ENCODE measurements at places on chromosomes 11 and 22.
A peak's percentile ranks its signal among the peaks of the same experiment; 100 is the strongest.

- DNase-seq = no peak
Measured at GRCh38 chr11:2586793-2587131, 113.0 kb downstream of the KCNQ1OT1 start.

- no peak for DNase-seq
Measured at GRCh38 chr11:33060271-33060670, 20.9 kb downstream of the TCP11L1 start.

- DNase-seq = no peak
Measured at GRCh38 chr22:19850763-19851109, 3.9 kb downstream of the GNB1L start.

- DNase-seq = no peak
Measured at GRCh38 chr11:70359451-70360205, 38.7 kb upstream of the CTTN start.

GRCh38 chr11:70672991-70673653, 274.8 kb downstream of the CTTN start:
- no peak for DNase-seq

DNA sequence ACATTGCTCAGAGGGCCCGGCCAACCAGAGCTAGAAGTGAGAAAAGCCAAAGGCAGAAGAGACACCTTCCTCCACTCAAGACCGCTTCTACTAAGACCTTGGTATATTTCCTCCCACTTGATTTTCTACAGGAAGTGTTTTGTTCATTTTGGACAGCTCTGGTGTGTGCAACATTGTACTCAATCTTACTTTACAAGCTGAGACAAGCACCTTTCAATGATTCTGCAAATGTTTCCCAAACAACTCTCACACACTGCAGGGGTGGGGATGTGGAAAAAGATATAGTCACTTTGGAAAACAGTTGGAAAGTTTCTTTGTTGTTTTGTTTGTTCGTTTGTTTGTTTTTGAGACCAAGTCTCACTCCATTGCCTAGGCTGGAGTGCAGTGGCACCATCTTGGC, 15.7 kb downstream of the MYO18B start:
- no peak for DNase-seq

GRCh38 chr11:46513934-46514342, 79.9 kb downstream of the AMBRA1 start:
- DNase-seq = no peak

- no peak for DNase-seq
Measured at GRCh38 chr11:122599434-122599833, 56.1 kb upstream of the UBASH3B start.

GRCh38 chr11:64826062-64826461, 15.7 kb upstream of the MEN1 start:
- DNase-seq = no peak

GRCh38 chr11:60942970-60943565, 8.9 kb downstream of the SLC15A3 start:
- no peak for DNase-seq

DNA sequence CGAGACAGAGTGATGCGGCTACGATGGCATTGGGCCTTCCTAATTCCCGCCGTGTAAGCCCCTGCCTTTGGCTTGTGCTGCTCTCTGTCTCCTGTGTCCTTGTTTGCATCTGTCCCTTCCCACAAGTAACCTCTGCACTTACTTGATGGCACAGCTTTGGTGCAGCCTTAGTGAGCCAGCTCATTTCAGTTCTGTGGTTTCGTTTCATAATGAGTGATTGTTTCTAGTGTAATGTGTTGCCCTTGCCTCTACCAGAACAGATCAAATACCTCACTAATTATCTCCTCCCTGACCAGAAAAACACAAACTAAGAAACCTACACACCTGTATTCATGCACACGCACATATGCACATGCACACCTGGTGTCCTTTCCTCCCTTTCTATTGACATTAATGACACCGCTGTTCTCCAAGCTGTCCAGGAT, 58.8 kb downstream of the GRK3 start:
- DNase-seq = no peak

DNA sequence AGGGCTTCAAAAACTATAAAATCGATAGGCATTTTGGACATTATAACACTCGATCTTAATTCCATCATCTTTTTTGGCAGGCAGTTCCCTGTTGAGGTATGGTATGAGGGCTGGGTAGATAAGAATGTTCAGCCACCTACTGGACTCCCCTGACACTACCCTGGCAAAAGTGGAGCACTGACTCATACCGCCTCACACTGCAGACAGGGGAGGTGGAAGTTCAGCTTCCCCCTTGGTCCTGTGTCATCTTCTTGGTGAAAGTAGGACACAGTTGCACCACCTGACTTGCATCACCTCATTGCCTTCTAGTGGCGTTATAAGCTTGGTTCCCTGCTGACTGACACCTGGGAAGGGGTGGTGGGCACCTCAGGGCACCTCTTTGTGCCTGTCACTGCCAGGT, 30.4 kb downstream of the PAAF1 start:
- no peak for DNase-seq

GRCh38 chr22:17265649-17266248, 46.5 kb upstream of the ADA2 start:
- DNase-seq = no peak

- DNase-seq = peak; percentile 31
Measured at GRCh38 chr22:30694171-30694639, 469 bp upstream of the OSBP2 start.

DNA sequence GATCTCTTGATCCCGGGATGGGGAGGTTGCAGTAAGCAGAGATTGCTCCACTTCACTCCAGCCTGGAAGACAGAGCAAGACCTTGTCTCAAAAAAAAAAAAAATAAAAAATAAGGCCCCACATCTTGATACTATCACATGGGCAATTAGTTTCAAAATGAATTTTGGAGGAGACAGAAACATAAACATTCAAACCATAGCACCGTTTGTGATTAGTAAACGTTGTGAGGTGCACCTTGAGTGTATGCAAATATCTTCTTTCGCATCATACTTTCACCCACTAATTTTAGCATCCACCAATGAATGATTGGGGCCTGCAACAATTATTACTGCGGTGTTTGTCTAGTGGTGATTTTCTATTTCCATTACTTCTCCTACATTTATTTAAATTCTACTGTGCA, 11.0 kb upstream of the SPDYC start:
- no peak for DNase-seq

DNA sequence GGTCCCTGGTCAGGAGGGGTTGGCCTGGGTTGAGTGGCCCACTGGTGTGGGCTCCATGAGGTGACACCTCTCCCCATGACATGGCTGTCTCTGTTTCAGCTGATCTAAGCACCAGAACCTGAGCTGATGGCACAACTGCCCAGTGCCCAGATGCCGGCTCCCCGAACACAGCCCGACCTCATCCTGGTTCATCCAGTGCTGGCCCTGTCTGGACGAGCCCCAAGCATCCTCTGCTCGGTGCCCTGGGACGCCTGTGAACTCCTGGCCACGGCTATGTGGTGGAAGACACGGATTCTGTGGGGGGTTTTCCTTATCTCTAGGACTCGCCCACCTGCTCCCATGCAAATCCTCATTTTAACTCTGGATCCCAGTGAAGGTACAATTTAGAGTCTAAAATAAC, 389.2 kb downstream of the SHANK2 start:
- DNase-seq = no peak

DNA sequence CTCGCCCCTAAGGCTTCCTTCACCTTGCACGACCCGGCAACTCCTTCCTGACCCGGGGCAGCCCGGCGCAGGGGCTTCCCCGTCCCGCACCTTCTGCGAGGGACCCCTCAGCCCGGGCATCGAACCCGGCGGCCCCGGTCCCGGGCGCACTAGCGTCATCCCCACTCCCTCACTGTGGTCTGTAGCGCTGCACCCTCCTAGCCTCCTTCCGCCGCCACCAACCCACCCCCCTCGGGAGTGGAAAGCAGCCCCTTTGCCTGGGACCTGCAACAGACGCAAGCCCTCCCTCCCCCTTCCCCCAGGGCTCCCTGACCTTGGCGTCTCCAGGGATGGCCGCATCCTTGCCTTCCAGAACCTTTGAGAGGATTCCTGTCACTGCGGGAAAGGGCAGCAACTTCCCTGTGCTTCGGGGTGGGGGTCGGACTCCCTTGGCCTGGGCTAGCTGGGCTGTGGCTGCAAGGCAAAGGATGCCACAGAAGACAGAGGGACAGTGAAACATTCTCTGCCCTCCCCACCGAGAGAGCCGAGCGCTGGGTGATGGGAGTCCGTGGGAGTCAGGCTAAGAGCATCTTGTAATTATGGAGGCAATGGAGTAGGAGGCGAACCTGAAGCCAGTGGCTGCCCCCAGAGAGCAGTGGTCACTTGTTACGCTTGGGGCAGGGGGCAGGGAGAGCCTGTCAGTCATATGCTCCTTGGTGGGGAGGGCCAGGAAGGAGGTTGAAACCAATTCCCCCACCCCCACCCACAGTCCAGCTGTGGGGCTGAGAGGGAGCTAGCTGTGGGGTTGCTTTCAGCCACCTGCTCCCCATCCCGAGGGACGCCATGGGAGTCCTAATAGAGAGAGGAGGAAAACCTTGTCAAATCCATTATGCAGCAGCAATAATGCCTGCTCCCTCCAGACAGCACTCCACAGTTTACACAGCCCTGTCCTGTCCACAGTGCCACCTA, 920 bp downstream of the TMEM132A start:
- no peak for DNase-seq

DNA sequence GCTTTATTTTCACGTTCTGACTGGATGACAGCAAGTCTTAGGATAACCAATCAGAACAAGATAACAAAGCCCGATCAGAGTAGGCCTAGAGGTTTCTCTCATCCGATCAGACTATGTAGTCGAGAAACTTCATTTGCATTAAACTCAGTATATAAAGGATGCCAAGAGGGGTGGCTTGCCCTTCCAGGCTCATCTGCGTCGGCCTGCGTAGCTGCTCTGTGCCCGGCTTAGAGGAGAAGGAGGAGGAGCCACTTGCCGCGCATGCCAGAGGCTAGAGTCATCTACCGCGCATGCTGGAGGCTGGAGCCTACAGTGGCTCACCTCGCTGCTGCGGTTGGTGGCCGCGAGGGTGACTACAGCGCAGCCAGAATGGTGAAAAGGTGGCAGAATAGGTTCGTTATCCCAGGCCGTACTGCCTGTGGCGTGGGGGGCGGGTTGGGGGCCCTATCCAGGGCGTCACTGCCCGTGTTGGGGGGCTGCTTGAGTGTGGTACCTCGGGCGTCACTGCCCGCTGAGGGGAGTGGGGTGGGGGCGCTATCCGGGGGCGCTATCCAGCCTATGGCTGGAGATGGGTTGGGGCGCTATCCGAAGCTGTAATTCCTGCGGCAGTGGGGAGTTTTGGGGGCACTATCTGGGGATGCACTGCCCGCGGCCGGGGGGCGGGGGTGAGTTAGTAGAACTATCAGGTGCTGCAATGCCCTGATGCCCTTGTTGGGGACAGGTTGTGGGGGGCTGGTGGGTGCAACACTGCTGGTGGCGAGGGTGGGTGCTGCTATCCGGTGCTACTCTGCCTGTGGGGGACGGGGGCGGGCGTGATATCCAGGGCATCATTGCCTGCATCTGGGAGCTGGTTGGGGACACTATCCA, at the start of gene RFPL2:
Gene RFPL2, minus strand, starts transcription at position 218 of the 867 bp plus-strand sequence. CDS start 2,622 bp downstream, outside the sequence.
- no peak for DNase-seq

DNA sequence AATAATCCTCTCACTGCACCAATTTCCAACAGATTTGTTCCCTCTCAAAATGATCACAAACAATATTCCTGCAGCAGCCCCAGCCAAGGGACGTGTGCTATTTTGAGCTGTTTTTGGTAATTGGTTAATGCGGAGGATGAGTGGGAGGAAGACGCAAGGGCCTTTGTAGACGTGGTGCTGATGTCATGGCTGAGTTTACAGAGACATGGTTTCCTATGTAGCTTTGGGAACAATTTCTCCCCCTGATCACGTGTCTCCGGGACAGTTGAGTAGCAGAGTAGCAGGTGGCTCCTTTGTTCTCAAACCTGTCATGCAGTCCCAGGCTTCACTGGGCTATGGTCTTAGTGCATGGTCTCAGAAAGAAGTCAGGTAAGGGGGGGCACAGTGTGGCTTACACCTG, 183.2 kb upstream of the NECTIN1 start:
- no peak for DNase-seq

GRCh38 chr11:47560426-47560825, 5.0 kb upstream of the PTPMT1 start:
- DNase-seq = no peak

DNA sequence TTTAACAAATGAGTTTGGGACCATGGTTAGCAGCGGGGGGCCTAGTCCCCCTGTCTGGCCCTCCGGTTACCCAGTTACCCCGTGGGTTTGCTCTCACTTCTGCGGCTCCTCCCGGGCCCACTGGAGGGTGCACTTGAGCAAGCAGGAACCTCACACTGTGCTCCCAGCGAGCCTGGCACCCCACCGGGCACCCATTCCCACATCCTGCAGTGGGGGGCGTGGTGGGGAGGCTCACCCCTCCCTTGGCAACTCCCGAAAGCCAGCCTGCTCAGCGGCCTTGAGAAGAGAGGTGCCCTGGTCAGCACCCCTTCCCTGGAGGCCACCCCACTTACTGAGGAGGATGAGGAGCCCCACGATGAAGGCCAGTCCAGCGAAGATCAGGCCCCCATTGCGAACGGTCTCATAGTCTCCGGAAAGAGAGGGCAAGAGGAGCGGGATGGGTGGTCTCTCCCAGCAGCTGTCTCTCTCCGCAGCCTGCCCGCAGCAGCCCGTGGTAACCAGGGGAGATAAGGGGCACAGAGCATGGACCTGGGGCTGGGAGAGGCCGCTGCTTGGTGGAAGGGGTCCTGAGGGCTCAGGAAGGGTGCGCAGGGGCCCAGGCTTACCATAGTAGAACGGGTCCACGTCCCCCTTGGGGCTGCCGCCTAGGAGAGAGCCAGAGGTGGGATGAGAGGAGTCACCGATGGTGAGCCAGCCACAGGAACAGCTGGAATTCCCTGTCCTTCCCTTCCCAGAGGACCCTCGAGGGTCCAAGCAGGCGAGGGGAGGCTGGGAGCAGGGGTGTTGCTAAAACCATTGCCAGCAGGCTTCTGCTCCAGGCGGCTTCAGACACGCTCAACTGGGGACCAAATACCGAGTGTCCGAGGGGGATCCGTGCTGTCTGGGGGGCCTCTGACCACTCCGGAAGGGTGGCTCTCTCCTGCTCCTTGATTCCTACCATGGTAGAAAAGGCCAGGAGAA, 2.2 kb downstream of the FXYD2 start:
- DNase-seq = peak; percentile 48

GRCh38 chr22:27906241-27906640, 12.8 kb downstream of the PITPNB start:
- no peak for DNase-seq

GRCh38 chr11:36672815-36673450, 74.9 kb upstream of the RAG2 start:
- DNase-seq = no peak

DNA sequence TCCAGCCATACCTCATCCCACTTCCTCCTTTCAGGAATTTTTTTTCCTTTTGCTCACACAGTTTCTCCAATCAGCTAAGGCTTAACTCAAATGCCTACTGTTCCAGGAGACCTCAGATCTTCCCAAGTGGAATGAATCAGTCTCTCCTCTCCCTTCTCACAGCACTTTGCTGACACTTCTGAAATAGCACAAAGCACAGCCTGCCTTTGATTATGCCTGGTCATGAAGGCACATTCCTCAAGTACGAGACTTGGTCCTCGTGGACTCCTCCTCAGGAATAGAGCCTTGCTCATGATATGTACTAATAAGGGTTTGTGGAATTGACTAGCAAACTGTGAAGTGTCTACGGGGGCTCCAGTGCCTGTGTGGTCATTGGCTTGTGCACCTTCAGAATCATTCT, 176.7 kb upstream of the TENM4 start:
- DNase-seq = no peak

- DNase-seq = peak; percentile 47
Measured at GRCh38 chr11:76626921-76627401, 43.6 kb downstream of the LRRC32 start.

GRCh38 chr11:130300567-130300966, 14.2 kb downstream of the ZBTB44 start:
- no peak for DNase-seq

- DNase-seq = no peak
Measured at GRCh38 chr22:46761539-46762237, 762 bp upstream of the TBC1D22A start.

All from stimulated activated CD8-positive, alpha-beta memory T cell treated with anti-CD3 and anti-CD28 coated beads, Interleukin-4, amount 100 ng/mL, for 24 hours (primary cell).